NCI-H446 treated with DMSO at 0.1 percent for 48 hours (cell line): ENCODE measurements at places on chromosomes 16 and 17.

DNA sequence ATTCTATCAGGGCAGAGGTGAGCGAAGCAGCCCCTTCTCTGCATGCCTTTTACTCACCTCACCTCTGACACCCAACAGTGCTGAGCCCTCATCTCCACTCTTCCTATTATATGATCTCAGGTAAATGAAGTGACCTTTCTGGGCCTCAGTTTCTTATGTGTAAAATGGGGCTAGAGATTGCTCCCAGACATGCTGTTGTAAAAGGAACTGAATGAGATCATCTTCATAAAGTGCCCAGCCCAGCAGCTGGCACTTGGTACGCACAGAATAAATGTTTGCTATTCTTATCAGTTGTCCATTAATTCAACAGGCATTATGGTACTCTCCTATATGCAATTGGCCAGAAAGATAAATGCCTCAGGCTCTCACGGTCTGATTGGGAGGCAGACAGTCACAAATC, 4.5 kb upstream of the GALK1 start:
- no peak for DNase-seq

DNA sequence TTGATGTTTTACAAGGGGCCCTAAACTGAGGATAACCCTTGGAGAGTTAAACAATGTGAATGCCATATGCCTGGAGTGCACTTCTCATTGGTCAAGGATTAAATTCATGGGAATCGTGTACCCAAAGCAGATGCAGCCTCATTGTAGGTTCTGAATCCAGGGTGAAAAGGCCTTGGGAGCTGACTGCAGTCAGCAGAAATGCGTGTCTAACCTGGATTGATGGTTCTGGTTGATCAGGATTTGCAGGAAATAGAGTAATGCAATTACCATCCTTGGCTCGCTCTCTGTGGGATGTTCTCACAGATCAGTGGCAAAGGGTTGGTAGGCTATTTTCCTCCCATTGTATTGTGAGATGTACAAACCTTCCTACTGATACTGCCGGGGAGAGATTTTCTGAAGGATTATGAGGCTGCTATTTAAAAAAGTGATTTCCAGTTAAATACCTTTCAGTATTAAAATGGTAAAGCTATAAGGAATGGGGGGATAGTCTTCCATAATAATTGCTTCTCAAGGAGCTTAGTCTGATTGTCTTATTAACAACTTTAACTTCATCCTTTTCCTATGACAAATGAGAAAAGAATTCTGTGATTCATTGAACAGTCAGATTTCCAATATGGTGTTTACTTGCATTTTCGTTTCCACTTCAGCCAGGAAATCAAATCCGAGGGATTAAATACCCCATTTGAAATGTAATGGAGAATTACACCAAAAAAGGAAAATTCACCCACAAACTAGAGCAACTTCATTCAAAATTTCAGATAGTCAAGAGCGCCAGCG, 1028.1 kb upstream of the EEF2KMT start:
- no peak for DNase-seq

GRCh38 chr17:78596871-78597764, 19.9 kb upstream of the DNAH17 start:
- DNase-seq, result no peak

DNA sequence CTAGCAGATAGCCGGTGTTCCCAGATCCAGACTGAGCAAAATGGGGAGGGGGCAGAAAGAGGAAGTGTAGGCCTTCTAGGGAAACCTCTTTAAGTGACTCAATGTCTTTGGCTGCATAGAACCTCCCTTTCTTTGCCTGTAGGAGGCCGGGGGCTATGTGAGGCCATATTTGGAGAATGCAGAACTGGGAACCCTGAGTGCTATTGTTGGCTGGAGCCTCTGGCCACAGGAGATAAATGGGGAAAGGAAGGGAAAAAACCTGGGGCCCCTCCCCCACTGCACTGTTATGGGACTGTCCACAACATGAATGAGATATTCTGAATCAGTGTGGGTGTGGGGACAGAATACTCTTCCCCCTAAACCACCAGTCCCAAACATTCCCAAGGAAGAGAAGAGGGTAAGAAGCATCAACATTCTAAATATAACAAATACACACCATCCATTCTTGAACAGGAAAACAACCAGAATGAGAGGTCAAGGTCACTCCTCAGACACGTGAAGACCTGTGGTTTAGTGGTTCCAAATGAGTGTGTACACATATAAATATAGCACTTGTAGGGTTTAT, 2.4 kb downstream of the VPS25 start:
- no peak for DNase-seq

DNA sequence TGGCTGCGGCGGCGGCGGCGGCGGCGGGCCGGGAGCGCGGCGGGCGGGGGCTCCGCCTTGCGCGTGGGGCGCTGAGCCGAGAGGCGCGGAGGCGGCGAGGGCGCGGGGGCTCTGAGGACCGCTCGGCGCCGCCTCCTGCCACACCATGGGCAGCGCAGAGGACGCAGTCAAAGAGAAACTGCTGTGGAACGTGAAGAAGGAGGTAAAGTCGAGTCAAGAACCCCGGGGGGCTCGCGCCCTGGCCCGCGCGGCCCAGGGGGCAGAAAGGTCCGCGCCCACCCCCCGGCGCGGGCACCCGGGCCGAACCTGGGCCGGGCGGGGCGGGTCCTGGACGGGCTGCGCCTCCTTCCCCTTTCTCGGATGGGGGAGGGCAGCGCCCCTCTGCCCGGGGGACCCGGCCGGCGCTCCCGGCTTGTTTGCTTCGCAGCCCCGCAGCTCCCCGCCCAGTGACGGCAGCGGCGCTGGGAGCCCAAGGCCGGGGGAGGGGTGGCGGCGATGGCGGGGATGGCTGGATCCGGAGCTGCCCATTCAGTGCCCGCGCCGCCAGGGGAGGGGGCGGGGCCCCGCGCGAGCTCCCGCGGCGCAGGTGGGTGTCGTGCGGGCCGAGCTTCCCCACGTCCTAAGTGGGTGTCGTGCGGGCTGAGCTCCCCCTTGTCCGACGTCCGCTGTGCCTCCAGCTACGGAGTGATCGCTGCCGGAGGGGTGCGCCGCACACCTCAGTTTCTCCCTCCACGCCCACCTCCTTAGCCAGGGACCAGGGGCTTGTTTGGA, 428 bp downstream of the SGSM2 start:
- DNase-seq, result no peak

- no peak for DNase-seq
Measured at GRCh38 chr17:17710728-17711541, 29.7 kb downstream of the RAI1 start.

- DNase-seq, result no peak
Measured at GRCh38 chr16:68644296-68644695, 814 bp upstream of the CDH3 start.

- no peak for DNase-seq
Measured at GRCh38 chr17:74353446-74354060, 8.1 kb downstream of the BTBD17 start.
